CD4-positive, alpha-beta T cell treated with Interleukin-2 at 100 ng/mL for 4 hours (primary cell): ENCODE measurements at places on chromosomes 5 and 9.

DNA sequence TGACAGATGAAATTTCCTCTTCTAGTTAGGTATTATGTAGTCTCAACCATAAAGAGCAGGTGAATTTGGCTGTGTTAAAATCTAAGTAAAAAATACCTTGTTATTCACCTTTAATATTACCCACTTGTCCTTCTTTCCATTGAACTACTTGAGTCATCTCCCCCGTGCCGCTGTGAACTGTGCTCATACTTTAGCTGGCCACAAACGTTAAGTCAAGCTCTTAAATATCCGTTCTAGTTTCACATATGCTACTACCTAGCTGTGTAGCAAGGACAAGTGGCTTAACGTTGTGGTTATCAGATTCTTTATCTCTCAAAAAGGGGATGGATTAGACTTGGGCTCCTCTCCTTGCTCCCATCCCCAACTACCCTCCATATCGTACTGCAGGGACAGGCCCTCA is 110.4 kb downstream of the EFNA5 start:
- DNase-seq = no peak

DNA sequence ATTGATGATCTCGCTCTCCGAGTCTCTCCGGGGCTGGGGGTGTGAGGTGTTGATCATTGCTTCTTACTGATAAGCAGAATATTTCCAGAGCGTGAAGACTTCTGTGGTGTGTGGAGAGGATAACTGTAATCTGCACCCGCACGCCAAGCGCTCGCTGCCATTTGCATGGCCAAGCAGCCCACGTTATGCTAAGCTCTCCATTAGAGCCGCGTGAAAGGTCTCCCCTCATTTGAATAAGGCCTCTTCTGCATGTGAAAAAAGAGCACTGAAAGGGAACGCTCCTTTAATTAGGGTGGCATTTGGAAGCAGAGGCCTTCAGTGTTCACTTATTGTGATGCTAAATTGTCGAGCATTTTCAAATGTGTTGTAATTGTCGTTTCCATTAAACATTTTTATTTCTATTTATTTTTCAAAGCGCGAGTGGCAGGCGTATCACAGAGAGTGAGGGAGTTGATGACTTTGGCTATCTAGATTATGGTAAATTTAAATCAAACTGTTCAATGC is 163.6 kb upstream of the IRX2 start:
- DNase-seq = no peak

DNA sequence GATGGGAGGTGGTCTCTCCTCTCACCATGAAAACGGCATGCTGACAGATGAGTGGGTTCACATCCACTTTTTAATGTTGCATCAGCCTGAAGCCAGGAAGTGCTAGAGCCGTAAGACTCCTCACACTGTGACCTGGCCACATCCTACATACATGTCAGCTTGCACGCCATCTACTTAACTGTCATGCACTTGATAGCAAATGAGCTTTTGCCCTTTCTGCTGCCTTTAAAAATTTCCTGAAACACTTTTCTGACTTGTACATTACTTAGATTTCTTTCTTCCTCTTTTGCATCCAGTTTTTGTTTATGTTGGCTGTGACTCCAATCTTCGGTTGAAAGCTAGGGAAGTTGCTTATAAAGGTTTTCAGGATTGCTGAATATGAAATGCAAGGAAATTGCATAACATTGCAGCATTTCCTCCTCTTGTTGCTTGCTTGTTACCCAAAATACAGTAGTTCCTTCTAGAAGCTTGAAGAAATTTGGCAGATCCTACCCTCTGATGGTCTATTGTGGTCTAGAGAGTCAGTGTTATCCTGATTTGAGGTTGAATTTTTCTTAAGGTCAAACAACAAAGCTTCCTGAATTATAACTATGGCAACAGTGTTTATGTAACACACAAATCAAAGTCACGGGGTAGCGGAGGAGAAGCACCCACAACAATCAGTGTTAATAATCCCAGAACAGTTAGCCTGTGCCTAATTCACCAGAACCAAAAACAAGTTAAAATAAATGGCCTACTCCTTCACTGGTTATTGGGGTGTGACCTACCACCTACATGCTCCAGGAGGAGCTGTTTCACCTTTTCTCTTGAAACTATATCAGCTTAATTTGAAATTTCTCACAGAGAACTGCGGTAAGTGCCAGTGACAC is 232.5 kb downstream of the ARHGAP26 start:
- DNase-seq = peak; percentile 85

- no peak for DNase-seq
These were observed 225.8 kb downstream of the FANCC start for GRCh38 chr9:95091601-95092261.

DNA sequence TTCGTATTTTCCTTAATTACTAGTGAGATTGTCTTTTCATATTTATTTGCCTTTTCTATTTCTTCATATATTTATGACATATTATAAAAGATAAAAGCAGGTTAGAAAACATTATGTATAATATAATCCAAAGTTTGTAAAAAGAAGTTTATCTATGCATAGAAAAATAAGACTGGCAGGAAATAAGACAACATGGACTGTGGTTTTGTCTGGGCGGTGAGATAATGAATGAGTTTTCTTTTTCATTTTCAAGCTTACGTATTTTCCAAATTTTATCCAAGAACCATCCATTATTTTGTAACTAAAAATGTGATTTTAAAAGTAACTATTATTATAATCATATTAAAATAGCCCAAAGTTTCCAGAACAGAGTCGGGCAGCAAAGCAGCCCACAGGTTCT is 109.8 kb upstream of the MVB12B start:
- DNase-seq = no peak

DNA sequence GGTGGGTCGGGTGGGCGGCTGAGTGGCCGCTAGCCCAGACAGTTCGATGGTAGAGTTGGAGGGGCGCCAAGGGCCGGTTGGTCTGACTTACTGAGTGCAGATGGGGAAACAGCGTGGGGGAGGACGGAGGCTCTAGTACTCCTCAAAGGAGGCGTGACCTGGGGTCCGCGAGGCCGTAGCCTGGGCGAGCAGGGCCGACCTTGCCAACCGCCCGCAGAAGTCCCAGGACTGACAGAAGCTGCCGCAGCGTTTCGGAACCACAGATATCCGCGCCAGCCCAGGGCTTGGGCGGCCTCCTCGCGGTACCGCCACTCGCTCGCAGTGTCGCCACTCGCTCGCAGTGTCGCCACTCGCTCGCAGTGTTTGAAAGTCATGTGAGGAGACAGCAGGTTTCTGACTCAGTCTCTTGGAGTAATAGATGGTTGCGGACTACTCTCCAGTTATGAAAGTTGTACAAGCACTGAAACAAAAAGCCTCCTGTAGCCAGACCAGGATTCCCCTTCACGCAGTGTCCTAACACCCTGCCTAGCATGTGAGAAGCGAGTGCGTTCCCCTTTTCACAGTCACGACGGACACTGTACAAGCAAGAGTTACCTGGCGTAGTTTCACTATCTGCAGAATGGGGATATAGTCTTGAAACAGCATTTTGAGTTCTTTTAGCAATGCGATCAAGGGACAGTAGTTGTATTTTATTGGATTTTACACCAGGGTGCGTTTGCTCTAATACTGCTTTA is 674 bp downstream of the TMEM38B start:
- peak; percentile 50 for DNase-seq

- DNase-seq = no peak
These were observed 159.9 kb downstream of the LURAP1L start for GRCh38 chr9:12934545-12935272.

DNA sequence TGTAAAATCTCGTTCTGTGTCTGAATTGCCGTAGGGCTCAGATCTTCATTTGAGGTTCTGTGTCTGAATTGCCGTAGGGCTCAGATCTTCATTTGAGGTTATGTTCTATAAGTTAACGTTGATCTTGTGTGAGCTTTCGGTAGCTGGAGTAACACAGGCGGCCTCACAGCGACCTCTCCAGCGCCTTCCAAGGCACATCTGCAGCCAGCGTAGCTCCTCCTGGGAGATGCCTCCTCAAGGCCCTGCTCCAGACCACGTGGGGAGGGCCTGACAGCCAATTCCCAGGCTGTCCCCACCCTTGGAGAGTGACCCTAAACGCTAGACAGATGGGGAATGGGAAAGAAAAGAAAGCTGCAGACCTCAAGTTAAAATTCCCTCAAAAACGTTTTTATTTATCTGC is 8.7 kb upstream of the AHRR start:
- no peak for DNase-seq

- no peak for DNase-seq
These were observed 478.4 kb upstream of the DAP start for GRCh38 chr5:11239261-11240015.

- no peak for DNase-seq
These were observed 148.7 kb upstream of the RANBP3L start for GRCh38 chr5:36450229-36451014.

- no peak for DNase-seq
These were observed 14.7 kb upstream of the SARDH start for GRCh38 chr9:133752739-133753446.

DNA sequence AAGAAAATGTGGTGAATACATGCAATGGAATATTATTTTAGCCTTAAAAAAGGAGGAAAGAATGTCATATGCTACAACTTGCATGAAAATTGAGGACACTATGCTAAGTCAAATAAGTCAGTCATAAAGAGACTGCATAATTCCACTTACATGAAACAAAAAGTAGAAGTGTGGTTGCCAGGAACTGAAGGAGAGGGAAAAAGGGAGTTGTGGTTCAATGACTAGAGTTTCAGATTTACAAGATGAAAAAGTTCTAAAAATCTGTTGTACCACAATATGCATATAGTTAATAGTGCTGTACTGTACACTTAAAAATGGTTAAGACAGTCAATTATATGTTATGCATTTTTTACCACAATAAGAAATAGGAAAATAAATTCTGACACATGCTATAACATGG is 95.4 kb downstream of the SLC44A1 start:
- no peak for DNase-seq

DNA sequence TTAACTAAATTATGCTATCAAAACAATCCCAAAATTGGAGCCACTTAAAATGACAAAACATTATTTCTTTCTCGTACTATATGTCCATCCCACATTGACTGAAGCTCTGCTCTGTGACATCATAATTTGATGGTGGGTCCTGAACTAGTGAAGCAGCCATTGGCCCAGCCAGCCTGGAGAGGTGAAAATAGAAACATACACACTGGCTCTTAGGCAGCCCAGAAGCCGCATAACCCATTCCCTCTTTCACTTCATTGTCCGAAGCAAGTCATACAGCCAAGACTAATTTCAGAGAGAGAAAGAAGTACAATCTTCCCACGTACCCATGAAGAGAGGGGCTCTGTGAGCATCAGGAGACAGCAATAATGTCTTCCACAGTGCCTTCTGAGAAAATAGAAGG is 342.5 kb downstream of the NFIB start:
- DNase-seq = no peak

- no peak for DNase-seq
These were observed 168.6 kb downstream of the MPDZ start for GRCh38 chr9:13110766-13111417.

DNA sequence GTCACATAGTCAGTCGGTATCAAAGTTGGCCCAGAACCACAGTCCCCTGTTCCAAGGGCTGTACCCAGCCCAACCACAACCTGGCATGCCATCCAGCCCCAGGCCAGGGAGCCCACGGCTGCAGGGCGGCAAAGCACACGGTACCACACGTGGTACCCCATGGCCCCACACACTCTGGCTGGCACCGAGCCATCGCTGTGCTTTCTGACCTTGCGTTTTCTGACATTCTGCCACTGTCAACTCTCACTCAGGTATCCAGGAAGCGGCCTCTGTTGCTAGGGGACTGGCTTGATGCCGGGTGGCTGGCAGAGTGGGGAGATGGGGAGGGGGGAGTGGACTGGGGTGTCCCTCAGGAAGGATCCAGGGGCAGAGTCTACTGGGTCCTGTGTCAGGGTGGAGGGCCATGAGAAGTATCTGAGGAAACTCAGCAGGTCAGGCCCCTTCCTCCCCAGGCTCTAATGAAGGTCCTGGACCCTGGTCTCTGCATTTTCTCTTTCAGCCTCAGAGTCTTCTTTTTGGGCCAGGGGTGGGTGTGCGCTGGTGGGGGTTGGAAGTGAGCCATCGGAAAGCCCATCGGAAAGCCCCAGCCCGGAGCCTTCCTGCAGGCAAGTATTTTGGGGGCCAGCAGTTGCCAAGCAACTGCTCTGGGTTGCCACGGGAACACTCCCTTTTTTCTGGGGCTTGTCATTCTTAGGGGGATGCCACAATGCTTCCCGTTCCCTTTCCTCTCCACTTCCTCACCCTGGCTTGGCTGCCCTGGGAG is 21.0 kb upstream of the RALGDS start:
- DNase-seq = peak; percentile 94

- no peak for DNase-seq
These were observed 47.8 kb upstream of the KCNN2 start for GRCh38 chr5:114314061-114314460.

DNA sequence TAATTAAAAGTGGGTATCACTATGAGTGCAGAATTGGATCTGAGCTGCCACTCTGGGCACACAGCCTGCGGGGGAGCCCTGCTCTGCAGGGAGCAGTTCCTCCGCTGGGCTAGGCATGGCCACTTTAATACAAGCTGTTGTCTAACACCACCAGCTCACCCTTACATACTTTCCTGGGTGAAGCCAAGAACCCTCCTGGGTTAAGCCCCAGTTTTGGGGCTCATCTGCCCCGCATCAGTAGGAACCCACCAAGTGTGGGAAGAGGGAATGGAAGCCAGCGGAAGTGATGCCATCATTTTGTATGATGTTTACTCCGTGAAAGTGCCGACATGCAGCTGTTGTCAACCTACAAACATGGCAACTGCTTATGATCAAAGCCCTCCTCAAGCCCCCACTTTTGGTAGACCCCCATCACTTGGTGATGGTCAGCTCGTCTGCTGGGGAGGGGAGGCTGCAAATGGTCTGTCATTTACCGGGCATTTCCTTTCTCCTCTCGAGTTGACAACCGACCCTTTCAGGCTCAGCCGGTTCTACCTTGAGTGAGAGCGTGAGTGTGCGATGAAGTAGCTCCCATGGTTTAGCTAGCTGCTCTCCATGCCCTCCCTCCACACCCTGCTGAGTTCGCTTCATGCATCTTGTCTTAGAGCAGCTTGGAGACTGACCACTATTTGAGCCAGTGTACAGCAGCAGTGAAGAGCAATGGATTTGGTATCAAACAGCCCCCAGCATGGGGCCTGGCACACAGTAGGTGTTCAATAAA is 95.3 kb upstream of the IER5L start:
- no peak for DNase-seq

DNA sequence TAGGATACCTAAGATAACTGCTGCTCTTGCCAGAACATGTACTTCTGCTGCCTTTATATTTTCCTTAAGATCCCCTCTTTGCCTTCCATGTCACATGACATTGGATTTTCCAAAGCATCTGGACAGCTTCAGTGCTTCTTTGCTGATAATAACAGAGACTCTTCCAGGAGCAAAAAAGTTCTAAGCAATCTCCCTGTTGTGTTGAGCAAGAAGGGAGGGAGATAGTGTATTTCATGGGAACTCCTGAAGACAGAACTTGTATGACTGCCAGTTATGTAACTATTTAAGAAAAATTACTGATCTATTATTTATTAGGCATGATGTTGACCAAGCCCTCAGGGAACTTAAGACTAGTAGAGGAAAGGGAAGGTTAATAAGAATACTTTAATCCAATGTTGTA is 454.7 kb downstream of the SPATA31D1 start:
- no peak for DNase-seq
